PC-3 (cell line): ENCODE measurements at places on chromosomes 2 and 18. TPM values are rescaled to one million over a fixed set of nuclear protein-coding genes. Genes with fewer than 3 reads are reported as not detected.

- H3K27me3 ChIP-seq: no peaks in the 10 kb centered on the region
- H3K4me1 ChIP-seq: no peaks in the 10 kb centered on the region
- no peak for DNase-seq
- no peaks in the 10 kb centered on the region for H3K36me3 ChIP-seq
- no peak overlapping the region for H3K4me3 ChIP-seq
Observed at GRCh38 chr2:38709567-38710194, 41.5 kb downstream of the SRSF7 start.

- DNase-seq: no peak
- no peak overlapping the region for H3K27ac ChIP-seq
- H3K4me3 ChIP-seq: no peak overlapping the region
- peaks cover 7% of the 10 kb centered on the region; the same call in 1 of the 2 replicates for H3K4me1 ChIP-seq
- H3K36me3 ChIP-seq: peaks cover 32% of the 10 kb centered on the region
Observed at GRCh38 chr2:100876231-100876860, 56.4 kb downstream of the NPAS2 start.

The ANKRD29 gene
- 31.0 and 31.4 TPM in 2 replicates for total RNA-seq

GRCh38 chr2:236086971-236087465, 81.2 kb downstream of the GBX2 start:
- peaks cover 11% of the 10 kb centered on the region for H3K4me1 ChIP-seq
- H3K4me3 ChIP-seq: no peak overlapping the region
- no peaks in the 10 kb centered on the region for H3K27me3 ChIP-seq
- no peaks in the 10 kb centered on the region for H3K36me3 ChIP-seq

DNA sequence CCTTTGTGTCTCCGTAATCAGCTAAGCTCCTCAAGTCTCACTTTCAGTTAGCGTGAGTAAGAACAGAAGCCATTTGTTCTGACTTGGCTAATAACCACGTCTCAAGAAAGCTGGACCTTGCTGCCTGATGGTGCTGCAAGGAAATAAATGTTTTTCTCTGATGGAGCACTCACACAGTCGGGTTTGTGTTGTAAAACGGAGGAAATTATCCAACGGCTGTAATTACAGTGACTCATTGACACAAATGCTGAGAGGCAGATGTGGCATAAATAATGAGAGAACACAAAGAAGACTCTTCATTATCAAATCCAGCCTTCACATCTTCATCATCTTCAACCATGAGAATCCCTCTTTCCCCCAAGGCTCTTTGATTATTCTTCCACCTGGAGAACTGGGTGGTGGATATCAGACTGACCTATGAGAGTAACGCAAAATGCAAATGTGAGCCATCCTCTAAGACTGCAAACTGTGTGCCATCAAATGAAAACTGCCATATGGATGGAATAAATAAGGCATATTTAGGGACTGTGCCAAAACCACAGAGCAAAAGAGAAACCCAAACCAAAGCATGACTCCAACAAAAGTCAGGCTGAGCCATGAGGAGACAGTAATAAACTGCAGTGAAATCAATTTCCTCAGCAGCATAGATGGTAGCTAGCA, 252.6 kb downstream of the RND3 start:
- peak; percentile 62 for DNase-seq
- H3K4me3 ChIP-seq: no peak overlapping the region
- H3K36me3 ChIP-seq: no peaks in the 10 kb centered on the region

DNA sequence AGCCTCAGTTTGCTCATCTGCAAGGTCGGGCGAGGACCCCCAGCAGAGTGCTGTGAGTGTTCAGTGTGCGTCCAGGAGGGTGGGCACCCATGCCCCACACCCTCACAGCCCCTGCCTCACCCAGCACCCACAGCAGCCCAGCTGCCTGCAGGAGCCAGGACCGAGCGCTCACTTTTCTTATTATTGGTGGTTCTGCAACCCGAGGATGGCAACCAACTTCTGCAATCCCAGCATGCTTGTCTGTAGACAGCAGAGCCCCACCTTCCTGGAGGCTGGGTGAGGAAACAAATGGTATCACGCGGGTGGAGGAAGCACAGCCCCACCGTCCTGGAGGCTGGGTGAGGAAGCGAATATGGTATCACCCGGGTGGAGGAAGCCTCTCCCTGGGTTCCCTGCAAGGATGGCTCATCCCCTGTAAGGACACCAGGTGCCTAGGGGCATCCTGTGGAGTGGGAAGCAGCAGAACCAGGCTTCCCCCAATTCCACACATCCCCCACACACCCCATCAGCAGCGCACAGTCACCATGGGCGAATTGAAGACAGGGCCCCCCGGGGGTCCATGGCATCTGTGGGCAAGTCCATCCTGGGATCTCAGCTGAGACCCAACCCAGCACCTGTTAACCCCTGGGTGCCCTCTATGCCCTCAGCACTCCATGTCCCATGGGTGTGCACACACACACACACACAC, 220.5 kb upstream of the RAB6C start:
- DNase-seq: no peak
- no peak overlapping the region for H3K27ac ChIP-seq
- peak overlapping the region; percentile 44 for H3K4me3 ChIP-seq
- H3K36me3 ChIP-seq: no peaks in the 10 kb centered on the region
- H3K4me1 ChIP-seq: no peaks in the 10 kb centered on the region
- H3K27me3 ChIP-seq: peaks cover 21% of the 10 kb centered on the region

DNA sequence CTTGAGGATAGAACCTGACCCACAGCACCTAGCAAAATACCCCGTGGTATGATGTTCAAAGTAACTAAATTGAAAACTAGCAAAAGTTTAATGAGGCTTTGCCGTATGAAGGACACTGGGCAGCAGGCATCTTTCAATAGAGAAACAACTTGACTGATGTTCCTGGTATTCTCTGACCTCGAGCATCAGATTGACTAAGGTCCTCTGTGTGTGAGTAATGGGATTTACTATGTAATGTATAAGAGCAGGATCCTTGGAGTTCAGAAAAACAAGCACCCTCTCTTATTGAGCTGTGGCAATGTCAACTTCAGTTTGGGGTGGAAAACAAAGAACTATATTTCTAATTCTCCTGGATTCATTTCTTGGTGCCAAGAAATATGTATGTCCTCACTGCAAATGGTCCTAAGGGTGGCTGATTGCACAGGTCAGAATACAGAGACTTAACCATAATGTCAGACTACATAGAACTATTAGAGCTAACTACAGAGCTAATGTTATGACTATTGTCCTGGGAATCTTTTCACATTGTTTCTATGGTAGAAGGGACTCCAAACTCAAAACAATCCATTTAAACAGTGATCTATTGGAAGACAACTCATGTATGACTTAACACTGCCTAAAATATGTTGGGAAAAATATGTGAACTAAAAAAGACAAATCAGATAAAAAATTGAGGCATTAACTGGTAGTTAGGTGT, 4.4 kb downstream of the TNFAIP6 start:
- H3K27me3 ChIP-seq: no peaks in the 10 kb centered on the region
- no peak for DNase-seq
- H3K36me3 ChIP-seq: no peaks in the 10 kb centered on the region
- no peak overlapping the region for H3K4me3 ChIP-seq

- H3K4me3 ChIP-seq: no peak overlapping the region
- H3K27ac ChIP-seq: no peak overlapping the region
- H3K4me1 ChIP-seq: no peaks in the 10 kb centered on the region
- no peak for DNase-seq
Observed at GRCh38 chr2:3141696-3142095, 235.9 kb downstream of the EIPR1 start.

GRCh38 chr2:126899616-126900185, 1.0 kb downstream of the TEX51 start:
- no peak overlapping the region for H3K4me3 ChIP-seq
- no peak overlapping the region for H3K27ac ChIP-seq
- no peaks in the 10 kb centered on the region for H3K36me3 ChIP-seq

- no peak overlapping the region for H3K4me3 ChIP-seq
- H3K27ac ChIP-seq: no peak overlapping the region
- H3K4me1 ChIP-seq: no peaks in the 10 kb centered on the region
- H3K27me3 ChIP-seq: no peaks in the 10 kb centered on the region
- no peak for DNase-seq
Observed at GRCh38 chr2:45042401-45042800, 33.1 kb upstream of the SIX2 start.

The STPG4 gene
- total RNA-seq: 2.4 TPM in 1 of 2 replicates, not detected in the other

GRCh38 chr2:236380051-236380612, 115.9 kb upstream of the ASB18 start:
- no peaks in the 10 kb centered on the region for H3K36me3 ChIP-seq
- no peaks in the 10 kb centered on the region for H3K27me3 ChIP-seq
- no peak overlapping the region for H3K4me3 ChIP-seq

GRCh38 chr2:12407160-12407559, 309.6 kb upstream of the TRIB2 start:
- no peak for DNase-seq
- no peaks in the 10 kb centered on the region for H3K4me1 ChIP-seq
- no peaks in the 10 kb centered on the region for H3K27me3 ChIP-seq
- H3K36me3 ChIP-seq: no peaks in the 10 kb centered on the region

DNA sequence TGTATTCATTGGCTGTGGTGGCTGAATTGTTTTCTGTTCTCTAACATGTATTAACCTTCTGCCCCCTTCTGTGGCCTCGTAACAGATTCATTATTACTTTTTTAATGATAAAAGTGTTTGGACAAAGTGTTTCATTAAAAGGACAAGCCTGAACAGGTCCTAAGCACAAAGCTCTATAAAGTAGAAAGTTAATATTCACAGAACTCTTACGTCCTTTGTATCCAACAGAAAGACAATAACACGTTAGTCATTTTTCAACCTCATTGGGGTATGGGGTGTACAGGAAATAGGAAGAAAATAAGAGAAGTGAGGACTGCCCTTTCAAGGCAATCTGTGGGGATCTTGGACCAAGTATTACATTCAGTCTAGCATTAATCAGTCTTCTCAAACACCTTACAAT, 105.5 kb upstream of the RGPD4 start:
- H3K4me3 ChIP-seq: no peak overlapping the region
- H3K4me1 ChIP-seq: no peaks in the 10 kb centered on the region
- H3K27me3 ChIP-seq: peaks cover 13% of the 10 kb centered on the region
- H3K27ac ChIP-seq: no peak overlapping the region

DNA sequence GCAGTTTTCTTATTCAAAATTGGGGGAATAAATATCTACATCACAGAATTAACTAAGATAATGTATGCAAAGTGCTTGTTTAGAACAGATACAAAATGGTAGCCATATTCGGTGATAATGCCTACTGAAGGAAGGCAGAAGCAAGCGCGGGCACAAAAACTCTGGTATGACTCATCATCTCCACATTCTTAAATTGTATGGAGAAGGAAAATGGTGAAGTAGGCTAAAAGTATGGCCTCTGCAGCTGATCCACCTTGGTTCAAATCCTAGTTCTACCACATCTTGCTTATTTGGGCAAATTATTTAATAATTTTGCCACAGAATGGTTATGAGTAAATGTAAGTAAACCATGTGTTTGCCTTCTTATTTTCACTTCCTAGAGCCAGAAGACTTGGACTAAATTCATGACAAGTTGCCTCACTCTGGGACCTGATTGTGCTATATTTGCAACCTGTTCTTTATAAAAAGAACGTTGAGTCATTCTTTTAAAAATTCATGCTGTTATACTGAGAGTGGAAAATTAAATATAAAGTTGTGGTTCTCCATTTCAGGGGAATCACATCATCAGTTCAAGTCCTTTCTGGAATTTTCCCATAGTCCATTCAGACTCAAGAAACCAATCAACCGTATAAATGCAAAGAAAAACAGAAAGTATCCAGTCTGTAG, 9.0 kb upstream of the CDK15 start:
- H3K4me1 ChIP-seq: peaks cover 28% of the 10 kb centered on the region
- DNase-seq: peak; percentile 76
- H3K27ac ChIP-seq: peak overlapping the region; percentile 96
- no peaks in the 10 kb centered on the region for H3K27me3 ChIP-seq
- H3K4me3 ChIP-seq: peak overlapping the region; percentile 35; the same call in 1 of the 2 replicates

GRCh38 chr2:230872968-230873660, 8.4 kb downstream of the ITM2C start:
- no peaks in the 10 kb centered on the region for H3K36me3 ChIP-seq
- no peaks in the 10 kb centered on the region for H3K4me1 ChIP-seq
- H3K27ac ChIP-seq: no peak overlapping the region
- H3K27me3 ChIP-seq: no peaks in the 10 kb centered on the region
- no peak for DNase-seq

GRCh38 chr18:10051877-10052631, 138.2 kb downstream of the VAPA start:
- H3K27ac ChIP-seq: no peak overlapping the region
- DNase-seq: no peak
- no peak overlapping the region for H3K4me3 ChIP-seq
- peaks cover 22% of the 10 kb centered on the region for H3K27me3 ChIP-seq
- H3K4me1 ChIP-seq: peaks cover under 1% of the 10 kb centered on the region

DNA sequence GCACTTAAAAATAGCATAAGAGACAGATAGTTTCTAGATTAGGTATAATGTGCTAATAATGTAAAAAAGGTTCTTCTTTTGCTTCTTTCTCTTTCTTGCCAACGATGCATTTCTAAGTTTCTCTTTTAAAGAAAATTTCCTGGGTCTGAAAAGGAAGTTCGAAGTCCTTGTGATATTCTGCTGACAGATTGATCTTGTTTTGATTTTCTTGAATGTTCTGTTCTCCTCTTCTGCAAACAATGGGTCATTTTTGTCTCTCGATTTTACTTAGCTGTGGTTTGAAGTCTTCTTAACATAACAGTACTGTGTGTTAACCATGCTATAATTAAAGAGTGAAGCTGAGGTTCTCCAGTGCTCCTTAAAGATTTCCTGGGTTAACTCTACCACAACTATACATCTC, 61.1 kb upstream of the ACYP2 start:
- H3K36me3 ChIP-seq: no peaks in the 10 kb centered on the region
- H3K27me3 ChIP-seq: no peaks in the 10 kb centered on the region
- H3K27ac ChIP-seq: no peak overlapping the region
- no peaks in the 10 kb centered on the region for H3K4me1 ChIP-seq
- DNase-seq: no peak

- H3K27ac ChIP-seq: no peak overlapping the region
- no peaks in the 10 kb centered on the region for H3K4me1 ChIP-seq
- peaks cover 35% of the 10 kb centered on the region for H3K27me3 ChIP-seq
- no peak overlapping the region for H3K4me3 ChIP-seq
Observed at GRCh38 chr2:136171223-136171622, 53.3 kb upstream of the CXCR4 start.

- no peak overlapping the region for H3K4me3 ChIP-seq
- H3K36me3 ChIP-seq: no peaks in the 10 kb centered on the region
- 0 out of 2 replicates have a peak, but pooled peaks cover 6% of the 10 kb centered on the region for H3K27me3 ChIP-seq
- H3K4me1 ChIP-seq: no peaks in the 10 kb centered on the region
Observed at GRCh38 chr2:6578416-6578815, 287.3 kb downstream of the CMPK2 start.

DNA sequence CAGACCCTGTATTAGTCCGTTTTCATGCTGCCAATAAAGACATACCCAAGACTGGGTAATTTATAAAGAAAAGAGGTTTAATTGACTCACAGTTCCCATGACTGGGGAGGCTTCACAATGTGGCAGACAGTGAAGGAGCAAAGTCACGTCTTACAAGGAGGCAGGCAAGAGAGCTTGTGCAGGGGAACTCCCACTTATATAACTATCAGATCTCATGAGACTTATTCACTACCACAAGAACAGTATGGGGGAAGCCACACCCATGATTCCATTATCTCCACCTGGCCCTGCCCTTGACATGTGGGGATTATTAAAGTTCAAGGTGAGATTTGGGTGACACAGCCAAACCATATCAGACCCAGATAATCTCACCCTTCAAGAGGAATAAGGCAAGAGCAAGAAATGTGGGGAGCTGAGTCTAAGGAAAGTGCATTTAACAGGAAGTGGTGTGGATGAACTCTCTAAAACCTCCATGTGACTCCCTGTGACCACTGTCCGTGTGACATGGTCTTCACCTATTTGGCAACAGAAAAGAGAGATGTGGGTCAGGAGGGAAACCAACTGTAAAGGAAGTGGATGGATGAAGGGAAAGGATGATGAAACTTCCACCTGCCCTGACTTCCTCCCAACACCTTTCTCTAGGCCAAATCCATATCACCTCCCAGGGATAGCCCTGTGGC, 110.6 kb downstream of the ATL2 start:
- H3K4me1 ChIP-seq: peaks cover 6% of the 10 kb centered on the region; the same call in 1 of the 2 replicates
- H3K4me3 ChIP-seq: no peak overlapping the region
- DNase-seq: no peak
- no peaks in the 10 kb centered on the region for H3K27me3 ChIP-seq

The GRP gene
- not detected in 2 replicates for total RNA-seq
